ENCODE measurements at places on chromosomes 13 and 19.
A peak's percentile ranks its signal among the peaks of the same experiment; 100 is the strongest.

- DNase-seq: no peak
Measured at GRCh38 chr19:15368798-15369593, 10.6 kb downstream of the AKAP8 start.

GRCh38 chr13:30022256-30022655 lies 171.8 kb upstream of the UBL3 start:
- no peak for DNase-seq

DNA sequence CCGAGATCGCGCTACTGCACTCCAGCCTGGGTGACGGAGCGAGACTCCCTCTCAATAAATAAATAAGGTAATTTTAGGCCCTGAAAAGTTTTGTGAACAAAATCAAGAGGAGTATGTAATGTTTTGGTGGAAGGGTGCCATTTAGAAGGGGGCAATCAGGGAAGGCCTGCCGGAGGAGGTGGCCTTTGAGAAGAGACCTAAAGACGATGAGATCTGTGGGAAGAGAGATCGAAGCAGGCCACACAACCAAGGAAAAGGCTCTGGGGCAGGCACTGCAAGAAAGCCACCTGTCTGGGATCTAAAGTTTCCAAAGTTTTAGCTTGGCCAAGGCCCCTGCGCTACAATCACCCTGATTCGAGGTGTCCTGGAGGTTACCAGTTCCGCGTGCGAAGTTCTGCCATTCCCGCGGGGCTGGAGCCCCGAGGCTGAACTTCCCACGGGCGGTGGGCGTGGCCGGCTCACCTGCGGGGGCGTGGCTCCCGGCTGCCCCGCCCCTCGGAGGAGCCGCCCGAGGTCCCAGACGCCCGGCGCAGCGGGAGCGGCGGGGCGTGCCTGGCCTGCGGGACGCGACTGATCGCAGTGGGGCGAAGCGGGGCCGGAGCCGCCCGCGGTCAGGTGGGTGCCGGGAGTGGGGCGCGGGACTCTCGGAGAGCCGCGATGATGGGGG lies at the start of gene KLC3:
Gene KLC3, plus strand, starts transcription at position 519 of the 667 bp plus-strand sequence. CDS start 4,792 bp downstream, outside the sequence.
- DNase-seq: no peak

GRCh38 chr13:62512194-62513141 lies 1096.8 kb upstream of the PCDH20 start:
- DNase-seq: no peak

- DNase-seq: no peak
Measured at GRCh38 chr19:1833540-1833939, 14.7 kb downstream of the REXO1 start.

- DNase-seq: no peak
Measured at GRCh38 chr13:37669845-37670244, 71.3 kb upstream of the POSTN start.

DNA sequence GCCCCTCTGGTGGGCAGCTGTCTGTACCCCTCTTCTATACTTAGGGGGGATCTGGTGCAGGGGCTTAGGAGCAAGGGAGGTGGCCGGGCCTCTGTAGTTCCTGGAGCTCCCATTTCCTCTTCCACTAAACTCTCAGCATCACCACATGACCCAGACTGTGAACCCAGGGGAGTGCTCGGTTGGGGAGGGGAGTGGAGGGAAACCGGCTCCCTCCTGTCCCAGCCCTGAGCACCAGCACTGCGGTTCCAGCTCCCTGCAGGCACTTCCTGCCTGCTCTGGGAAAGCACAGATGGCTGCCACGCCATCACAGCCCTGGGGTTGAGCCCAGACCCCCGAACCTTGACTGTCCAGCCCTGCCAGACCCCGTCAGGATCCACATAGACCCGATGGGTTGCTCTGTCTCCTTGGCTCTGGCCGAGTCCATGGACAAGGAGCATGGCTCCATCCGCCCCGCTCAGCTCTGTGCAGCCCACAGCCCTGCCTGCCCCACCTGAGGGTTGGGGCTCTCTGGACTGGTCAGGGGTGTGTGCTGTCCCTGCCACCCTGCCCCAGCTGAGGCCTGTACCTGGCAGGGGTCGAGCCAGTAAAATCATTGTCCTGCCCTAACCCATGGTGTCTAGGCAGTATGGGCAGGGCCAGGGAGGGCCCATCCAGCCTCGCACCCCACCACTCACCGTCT lies 36.0 kb upstream of the SLC7A10 start:
- DNase-seq: no peak

GRCh38 chr13:59531571-59532091 lies 632.1 kb downstream of the DIAPH3 start:
- DNase-seq: peak; percentile 16

GRCh38 chr13:113437408-113438010 lies 15.8 kb downstream of the ADPRHL1 start:
- DNase-seq: no peak
